NCI-H1092 (cell line): ENCODE measurements at places on chromosomes 4 and X.
A peak's percentile ranks its signal among the peaks of the same experiment; 100 is the strongest.

GRCh38 chrX:13996650-13997049 lies 33.0 kb downstream of the GEMIN8 start:
- no peak for DNase-seq

GRCh38 chr4:122170775-122171174 lies 18.6 kb downstream of the BLTP1 start:
- DNase-seq = no peak

DNA sequence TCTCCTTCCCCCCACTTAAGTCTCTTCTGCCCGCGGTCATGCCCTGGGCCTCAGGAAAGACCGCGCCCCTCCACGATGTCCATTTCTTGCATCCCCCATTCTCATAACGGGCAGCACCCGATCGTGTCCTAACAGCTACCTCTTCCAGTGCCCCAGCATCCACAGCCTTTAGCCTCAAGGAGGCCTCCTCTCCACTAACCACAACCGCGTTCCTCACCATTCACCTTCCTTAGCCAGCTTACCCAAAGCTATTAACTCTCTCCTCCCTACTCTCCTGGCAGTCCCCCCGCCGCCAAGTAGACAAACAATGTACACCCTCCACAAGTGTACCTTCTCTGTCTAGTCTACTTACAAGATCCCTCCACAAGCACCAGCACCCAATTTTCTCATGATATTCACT lies 58.6 kb upstream of the PAGE5 start:
- DNase-seq = no peak

GRCh38 chr4:144342949-144343760 lies 202.6 kb upstream of the GYPA start:
- DNase-seq = no peak

DNA sequence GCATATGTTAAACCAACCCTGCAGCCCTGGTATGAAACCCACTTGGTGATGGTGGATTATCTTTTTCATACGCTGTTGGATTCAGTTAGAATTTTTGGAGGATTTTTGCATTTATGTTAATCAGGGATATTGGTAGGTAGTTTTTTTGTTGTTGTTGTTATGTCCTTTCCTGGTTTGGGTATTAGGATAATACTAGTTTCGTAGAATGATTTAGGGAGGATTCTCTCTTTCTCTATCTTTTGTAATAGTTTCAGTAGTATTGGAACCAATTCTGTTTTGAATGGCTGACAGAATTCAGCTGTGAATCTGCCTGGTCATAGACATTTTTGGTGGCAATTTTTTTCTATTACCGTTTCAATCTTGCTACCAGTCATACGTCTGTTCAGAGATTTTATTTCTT lies 305.4 kb downstream of the IDS start:
- DNase-seq = no peak

DNA sequence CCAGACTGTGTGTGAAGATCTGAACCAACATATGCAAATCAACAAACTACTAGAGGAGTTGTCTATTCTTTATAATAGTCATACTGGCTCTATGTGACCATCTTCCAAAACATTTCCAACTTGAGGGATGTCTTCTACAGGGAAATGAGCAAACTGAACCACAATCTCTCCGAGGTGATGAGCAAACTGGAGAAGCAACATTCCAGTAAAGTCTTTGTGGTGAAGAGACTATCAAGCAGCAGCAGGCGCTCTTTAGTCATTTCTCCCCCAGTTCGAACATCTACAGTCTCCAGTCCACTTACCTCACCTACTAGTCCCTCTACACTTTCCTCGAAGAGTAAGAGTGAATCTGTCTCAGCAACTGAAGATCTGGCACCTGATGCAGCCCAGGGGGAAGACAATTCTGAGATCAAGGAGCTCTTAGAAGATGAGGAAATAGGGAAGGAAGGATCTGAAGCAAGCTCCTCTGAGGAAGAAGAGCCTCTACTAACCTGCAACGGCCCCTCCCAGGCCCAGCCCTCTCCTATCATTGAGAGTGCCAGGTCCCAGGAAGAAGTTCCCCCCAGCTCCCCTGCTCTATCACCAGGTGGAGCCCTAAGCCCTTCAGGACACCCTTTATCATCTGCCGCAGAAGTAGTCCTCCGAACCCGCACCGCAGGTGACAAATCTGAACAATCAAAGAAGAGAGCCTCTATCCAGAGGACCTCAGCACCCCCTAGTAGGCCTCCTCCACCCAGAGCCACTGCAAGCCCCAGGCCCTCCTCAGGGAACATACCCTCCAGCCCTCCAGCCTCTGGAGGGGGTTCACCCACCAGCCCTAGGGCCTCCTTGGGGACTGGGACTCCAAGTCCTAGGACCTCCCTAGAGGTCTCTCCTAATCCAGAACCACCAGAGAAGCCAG lies 98.1 kb downstream of the HNRNPD start:
- DNase-seq = no peak

DNA sequence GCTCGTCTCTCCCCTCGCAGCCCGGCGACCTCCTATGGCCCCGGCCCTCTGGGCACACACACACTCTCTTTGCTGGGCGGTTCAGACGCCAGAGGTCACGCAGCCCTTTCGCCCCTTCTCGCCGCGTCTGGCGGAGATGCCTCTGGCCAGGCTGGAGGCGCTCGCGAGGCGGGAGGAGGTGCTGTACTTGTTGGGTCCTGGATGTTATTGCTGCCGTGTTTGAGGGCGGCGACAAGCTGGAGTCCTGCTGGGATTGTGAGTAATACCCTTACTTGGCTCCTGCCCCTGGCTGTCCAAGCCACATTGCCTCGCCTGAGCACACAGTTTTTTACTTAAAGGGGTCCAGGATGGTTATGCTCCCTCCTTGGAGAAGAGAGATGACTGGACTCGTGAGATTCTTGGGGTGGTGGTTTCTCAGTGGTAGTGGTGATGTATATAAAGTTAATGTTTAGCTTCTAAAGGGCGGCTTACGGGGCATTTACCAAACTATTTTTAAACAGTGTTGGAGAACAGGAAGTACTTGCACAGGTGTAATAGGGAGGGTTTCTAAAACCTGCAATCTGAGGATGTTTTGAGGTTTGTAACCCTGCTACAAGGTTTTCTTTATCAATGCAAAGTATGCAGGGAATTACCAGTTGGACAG lies 572 bp downstream of the USP53 start:
- peak; percentile 45 for DNase-seq

DNA sequence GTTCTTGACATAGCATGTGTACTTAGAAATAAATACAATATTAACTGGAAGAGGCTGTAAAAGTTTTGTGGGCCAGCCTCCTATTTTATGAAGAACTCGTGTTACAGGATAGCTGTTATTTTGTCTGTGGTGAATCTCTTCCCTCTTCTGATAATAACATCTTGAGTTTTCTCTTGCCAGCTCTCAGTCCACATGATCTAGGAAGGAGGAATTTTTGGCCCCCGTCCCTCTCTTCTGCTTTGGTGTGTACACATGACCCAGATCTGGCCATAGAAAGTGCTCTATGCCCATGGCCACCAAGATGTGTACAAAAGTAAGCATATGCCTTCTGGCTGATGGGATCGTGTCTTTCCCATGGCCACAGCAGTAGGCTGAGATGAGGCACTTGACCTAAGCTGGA lies 108.0 kb upstream of the LEF1 start:
- no peak for DNase-seq

- no peak for DNase-seq
Observed at GRCh38 chrX:17930850-17931249, 69.8 kb upstream of the RAI2 start.

GRCh38 chr4:17358241-17358640 lies 153.6 kb downstream of the QDPR start:
- DNase-seq = no peak

DNA sequence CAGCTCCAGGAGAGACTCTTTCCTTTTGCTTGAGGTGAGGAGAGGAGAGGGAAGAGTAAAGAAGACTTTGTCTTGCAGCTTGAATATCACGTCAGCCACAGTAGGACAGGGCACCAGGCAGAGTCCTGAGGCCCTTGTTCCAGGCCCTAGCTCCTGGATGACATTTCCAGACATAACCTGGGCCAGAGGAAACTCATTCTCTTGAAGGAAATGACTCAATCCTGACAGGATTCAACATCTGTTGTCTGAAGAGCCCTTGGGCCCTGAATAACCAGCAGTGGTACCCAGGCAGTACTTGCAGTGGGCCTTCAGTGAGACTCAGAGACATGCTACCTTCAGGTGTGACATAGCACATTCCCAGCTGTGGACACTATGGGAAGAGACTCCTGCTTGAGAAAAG lies 62.8 kb downstream of the FGF16 start:
- DNase-seq = no peak

GRCh38 chr4:153205757-153206156 lies 1.5 kb downstream of the TRIM2 start:
- DNase-seq = no peak

DNA sequence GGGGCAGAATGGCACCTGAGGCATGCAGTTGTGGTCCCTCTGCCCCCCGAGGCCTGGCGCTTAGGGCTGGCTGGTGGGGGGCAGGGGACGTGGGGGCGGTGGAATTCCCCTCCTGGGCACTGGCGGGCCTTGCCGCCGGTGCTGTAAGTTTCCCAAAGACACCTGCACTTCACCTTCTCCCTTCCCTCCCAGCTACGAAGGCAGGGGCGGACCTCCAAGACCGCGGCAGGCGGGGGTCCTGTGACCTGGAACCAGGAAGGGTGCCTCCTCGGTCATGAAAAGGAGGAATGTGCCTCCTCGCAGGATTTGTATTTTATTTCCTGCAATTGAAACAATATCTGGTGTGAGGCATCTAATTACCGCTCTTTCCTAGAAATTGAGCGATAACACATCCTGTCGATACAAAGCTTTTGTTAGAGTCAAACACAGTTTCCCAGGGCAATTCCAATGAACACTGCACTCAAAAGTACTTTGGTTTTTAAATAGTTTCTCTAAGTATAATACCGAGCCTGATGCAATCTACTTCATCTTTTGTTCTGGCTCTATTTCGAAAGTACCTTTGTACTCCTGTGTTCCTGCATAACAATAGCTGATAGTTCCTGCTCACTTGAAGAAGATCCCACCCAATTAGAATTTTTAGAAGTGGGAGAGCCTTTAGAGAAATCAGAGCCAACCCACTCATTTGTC lies 12.3 kb upstream of the ADRA2C start:
- no peak for DNase-seq

DNA sequence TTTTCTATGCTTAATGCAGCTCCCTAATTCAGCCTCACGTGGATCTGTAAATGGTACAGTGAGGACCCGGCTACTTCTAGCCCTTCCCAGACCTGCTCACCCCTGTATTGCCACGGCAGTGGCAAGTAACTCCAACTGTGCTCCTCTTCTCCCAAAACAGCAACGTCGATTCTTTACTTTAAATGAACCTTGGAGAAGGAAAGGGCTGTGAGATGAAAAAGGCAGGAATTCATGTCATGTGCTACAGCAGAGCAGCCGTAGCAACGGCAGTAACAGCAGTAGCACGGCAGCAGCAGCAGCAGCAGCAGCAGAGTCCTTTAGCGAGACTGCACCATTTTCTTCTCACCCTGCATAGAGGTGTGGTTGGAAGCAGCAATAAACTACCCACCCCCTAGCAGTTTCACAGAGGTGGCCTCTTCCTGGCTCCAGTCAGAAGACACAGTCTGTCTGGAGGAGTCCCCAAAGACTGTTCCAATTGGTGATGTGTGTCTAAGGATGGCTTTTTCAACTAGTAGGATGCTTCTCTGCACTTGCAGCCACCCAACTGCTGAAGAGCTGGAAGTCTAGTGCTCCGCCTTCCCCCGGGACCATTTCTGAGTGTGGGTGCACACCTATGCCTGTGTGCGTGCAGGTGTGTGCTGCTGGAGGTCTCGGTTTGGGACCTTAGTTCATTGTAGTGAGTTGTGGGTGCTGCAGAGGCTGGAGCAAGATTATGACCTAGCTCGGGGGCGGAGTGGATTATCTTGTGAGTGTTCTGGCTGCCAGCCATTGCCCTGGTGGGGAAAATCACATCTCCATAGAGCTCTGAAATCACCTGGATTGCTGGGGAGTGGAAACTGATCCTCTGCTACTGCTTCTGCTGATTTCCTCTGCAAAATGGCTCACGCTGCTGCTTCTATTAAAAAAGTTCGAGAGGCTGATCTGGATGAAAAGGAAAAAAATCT lies 67.2 kb downstream of the ANK2 start:
- DNase-seq = peak; percentile 15

- peak; percentile 69 for DNase-seq
Observed at GRCh38 chrX:132612821-132613564, 124.2 kb upstream of the MBNL3 start.

DNA sequence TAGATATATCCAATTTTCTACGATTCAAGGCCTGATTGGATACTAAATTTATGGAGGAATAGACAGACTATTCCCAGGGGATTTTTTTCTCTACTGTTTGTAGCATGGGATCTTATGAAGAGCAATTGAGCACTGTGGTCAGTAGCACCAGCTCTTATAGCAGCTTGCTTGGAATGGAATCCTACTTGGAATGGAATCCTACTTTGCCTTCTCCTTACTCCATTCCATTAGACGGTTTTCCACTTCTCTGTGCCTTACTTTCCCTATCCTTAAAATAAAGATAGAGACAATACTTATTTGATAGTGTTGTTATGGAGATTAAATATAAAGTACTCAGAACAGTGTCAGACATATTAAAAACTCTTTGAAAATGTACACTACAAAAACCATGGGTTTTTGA lies 133.5 kb downstream of the BTC start:
- no peak for DNase-seq

DNA sequence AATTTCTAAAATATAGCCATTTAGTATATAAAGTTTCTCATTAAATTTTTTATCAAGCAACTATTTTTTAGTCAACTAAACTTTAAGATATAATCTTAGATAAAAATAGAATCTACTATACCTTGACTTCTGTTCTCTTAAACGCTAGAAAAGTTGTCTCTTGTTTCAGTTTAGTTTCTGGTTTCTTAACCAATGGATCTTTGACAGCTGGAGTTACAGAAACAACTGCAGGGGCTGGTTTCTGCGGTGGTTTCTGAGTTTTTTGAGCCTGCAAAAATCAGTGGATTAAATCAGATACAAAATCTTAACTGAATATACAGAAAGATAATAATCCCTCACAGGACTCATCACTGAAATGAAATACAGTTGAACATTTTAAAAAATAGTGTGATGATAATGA lies 21.9 kb downstream of the INTS12 start:
- no peak for DNase-seq

- DNase-seq = no peak
Observed at GRCh38 chr4:60019946-60020345, 1180.2 kb upstream of the ADGRL3 start.

GRCh38 chr4:98602270-98602669 lies 56.1 kb downstream of the TSPAN5 start:
- DNase-seq = no peak

DNA sequence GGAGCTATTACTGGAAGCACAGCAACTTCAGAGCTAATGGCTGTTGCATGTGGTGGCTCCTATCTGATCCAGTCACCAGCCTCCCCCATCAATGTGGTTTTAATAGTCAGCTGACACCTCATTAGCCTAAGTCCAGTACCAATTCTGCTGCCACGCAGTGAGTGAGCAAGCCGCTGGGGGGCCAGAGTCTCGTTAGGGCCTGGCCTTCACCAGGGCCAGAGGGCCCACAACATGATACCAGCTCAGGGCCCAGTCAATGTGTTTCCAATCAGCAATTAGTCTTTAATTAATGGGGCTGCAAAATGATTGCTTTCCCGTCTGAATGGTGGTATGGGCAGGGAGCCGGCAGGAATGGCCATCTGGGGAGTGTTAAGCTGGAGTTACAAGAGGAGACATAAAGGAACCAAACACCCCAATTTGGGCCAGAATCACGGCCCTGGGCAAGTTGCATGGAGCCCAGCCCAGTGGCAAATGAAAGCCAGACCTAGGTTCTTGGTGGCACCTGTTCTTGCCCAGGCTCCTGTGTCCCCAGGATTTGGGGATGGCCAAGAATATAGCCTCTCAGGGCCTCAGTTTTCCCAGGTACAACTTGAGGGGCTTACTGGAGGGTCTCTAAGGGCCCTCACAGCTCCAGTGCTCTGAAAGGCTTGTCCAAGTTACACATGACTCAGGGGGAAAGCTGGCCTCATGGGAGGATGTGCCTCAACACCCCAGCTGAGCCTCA lies 119.2 kb downstream of the EFNB1 start:
- DNase-seq = no peak
